Stimulated activated CD4-positive, alpha-beta T cell treated with anti-CD3 and anti-CD28 coated beads, Interleukin-4, amount 100 ng/mL, for 48 hours (primary cell): ENCODE measurements at places on chromosomes 5 and 9.

DNA sequence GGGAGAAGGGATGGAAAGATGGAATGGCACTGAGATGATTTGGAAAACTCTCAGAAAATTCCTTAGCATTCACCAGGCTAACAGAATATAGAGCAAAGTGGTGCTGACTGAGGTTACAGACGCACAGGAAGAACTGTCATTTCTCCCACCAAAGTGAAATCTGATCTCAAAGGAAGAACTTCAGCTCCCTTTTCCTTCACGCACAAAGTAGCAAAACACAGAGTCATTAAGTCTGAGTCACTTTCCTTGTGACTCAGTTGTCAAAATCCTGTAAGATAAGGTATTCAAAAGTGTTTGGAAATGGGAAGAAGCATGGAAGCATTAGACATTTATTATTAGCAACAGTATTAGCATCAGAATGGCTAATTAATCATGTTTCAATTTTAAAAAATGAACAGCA, 11.7 kb downstream of the MPDZ start:
- DNase-seq, result no peak

DNA sequence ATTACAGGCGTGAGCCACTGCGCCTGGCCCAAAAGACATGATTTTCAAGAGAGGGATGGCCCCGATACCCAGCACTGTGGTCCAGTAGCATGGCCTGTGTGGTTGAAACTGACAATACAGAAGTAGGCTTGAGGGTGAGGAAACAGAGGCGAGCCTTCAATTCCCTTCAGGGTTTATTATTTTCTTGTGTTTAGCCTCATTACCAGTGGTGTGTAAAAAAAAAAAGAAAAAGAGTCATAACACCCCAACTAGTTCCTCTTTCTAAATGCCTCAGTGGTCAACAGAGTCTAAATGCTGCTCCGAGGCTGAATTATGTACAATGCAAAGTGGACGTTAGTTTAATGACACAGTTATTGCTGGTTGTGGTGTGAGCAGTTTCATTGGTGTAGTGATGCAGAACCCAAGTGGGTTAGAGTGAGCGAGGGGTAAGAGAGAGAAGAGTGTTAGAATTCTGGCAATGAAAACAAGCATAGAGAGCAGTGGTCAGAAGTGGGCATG, 58.8 kb downstream of the SNX30 start:
- DNase-seq, result no peak

DNA sequence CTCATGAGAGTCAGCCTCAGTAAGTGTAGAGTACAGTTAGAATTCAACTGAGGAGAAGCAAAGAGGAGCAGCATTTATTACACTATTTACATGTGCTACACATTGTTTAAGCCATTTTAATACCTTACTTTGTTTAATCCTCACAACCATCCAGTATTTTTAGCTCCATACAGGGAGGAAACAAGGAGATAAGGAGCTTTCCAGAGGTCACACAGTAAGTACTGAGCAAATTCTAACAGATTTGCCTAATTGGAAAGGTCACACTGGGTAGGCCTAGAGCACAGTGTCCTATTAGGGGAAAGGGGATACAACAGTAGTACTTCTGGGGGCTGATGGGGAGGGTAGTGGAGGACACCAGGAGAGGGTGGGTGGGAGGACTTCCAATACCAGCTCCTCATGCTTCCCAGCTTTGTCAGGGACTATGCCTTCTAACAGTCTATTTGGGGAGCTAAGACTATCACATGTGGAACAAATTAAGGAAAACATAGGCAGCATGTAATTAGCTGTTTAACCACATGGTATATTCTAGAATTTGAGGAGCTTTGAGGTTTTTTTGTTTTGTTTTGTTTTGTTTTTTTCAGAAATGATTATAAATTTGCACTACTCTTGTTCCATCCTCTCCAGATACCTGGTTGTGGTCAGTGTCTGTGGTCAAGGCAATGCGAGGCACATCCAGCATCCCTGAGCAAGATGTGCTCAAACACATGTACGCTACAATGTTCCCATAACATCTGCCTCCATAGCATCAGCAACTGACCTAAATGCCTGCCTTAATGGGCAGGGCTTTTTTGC, 96.0 kb upstream of the SLC12A2 start:
- DNase-seq, result no peak

GRCh38 chr5:135308245-135308644, 90.8 kb downstream of the MACROH2A1 start:
- no peak for DNase-seq

- no peak for DNase-seq
Measured at GRCh38 chr5:6407558-6408259, 29.4 kb upstream of the MED10 start.

DNA sequence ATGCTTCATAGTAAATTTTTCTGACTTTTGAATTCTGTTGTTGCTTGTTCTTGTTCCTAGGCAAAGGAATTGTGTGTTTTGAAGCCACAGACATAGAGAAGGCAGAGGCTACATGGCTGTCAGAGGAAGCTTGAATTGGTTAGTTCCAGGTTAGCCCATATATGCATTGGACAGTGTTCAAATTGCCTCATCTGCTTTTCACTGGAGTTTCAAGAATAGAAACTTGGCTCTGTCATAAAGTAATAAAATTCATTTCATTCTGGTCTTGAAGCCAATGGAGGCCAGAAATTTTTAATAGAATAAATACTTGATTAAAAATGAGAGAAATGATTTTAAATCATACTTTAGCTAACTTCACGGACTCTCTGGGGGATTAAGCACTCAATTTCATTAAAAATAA, 178.0 kb downstream of the YIPF5 start:
- DNase-seq, result no peak

- DNase-seq, result no peak
Measured at GRCh38 chr5:54718656-54719055, 201.1 kb downstream of the SNX18 start.
